Myometrial cell (primary cell): ENCODE measurements at places on chromosomes 1 and 21. TPM values are rescaled to one million over a fixed set of nuclear protein-coding genes. Genes with fewer than 3 reads are reported as not detected.

Gene SLFNL1
- under 0.01 TPM in 1 of 2 replicates, not detected in the other for total RNA-seq

Gene FOXJ3
- total RNA-seq, result 13.0 and 18.3 TPM in 2 replicates

Gene TMEM125
- total RNA-seq, result not detected in 2 replicates

Gene CCDC181
- total RNA-seq, result 0.86 and 1.1 TPM in 2 replicates

Gene FBLIM1
- 80.5 and 94.0 TPM in 2 replicates for total RNA-seq

Gene LDLRAD1
- not detected in 2 replicates for total RNA-seq

Gene GPR25
- not detected in 2 replicates for total RNA-seq

Gene S100A7A
- total RNA-seq, result not detected in 2 replicates

Gene GIPC2
- total RNA-seq, result 1.4 TPM in 2 replicates

Gene LCE2B
- total RNA-seq, result not detected in 2 replicates

Gene HMGCS2
- total RNA-seq, result not detected in 2 replicates

Gene GUCA2A
- total RNA-seq, result not detected in 2 replicates

Gene OR2M3
- not detected in 2 replicates for total RNA-seq

Gene EDN2
- not detected in 2 replicates for total RNA-seq

Gene KLF17
- under 0.01 TPM in 1 of 2 replicates, not detected in the other for total RNA-seq

Gene SPATA45
- total RNA-seq, result not detected in 2 replicates

Gene CD1C
- not detected in 2 replicates for total RNA-seq

Gene FCRL2
- not detected in 2 replicates for total RNA-seq

Gene SLC30A2
- not detected in 2 replicates for total RNA-seq

Gene SLAMF7
- not detected in 2 replicates for total RNA-seq

Gene KRTAP13-2
- total RNA-seq, result not detected in 2 replicates

Gene C1QC
- not detected in 2 replicates for total RNA-seq

Gene LUZP1
- total RNA-seq, result 16.1 and 20.8 TPM in 2 replicates

Gene UBASH3A
- not detected in 2 replicates for total RNA-seq

Gene IVL
- total RNA-seq, result not detected in 2 replicates

Gene FAM72A
- 1.7 and 4.1 TPM in 2 replicates for total RNA-seq

Gene TTC39A
- under 0.01 TPM in 1 of 2 replicates, not detected in the other for total RNA-seq

Gene HTR6
- total RNA-seq, result not detected in 2 replicates

Gene TFAP2E
- total RNA-seq, result under 0.01 TPM in 1 of 2 replicates, not detected in the other

Gene MROH7
- not detected in 2 replicates for total RNA-seq

Gene SPRR2G
- not detected in 2 replicates for total RNA-seq

Gene CLK2
- total RNA-seq, result 18.2 and 24.1 TPM in 2 replicates

Gene CTSK
- total RNA-seq, result 74.1 and 82.6 TPM in 2 replicates

Gene LZIC
- total RNA-seq, result 18.8 and 32.3 TPM in 2 replicates

Gene CSF3R
- not detected in 2 replicates for total RNA-seq

Gene KCNA3
- under 0.01 TPM in 1 of 2 replicates, not detected in the other for total RNA-seq

Gene CD1E
- total RNA-seq, result not detected in 2 replicates

Gene GBP7
- total RNA-seq, result not detected in 2 replicates

Gene LORICRIN
- total RNA-seq, result not detected in 2 replicates

Gene LCE3D
- not detected in 2 replicates for total RNA-seq

Gene FAM72D
- total RNA-seq, result 0.86 and 3.2 TPM in 2 replicates

Gene GPR61
- not detected in 2 replicates for total RNA-seq

Gene TLCD4
- under 0.01 TPM in 1 of 2 replicates, not detected in the other for total RNA-seq

Gene LCA5L
- total RNA-seq, result 1.2 and 2.3 TPM in 2 replicates

Gene PRRX1
- 35.8 and 41.2 TPM in 2 replicates for total RNA-seq

Gene PSRC1
- 35.4 and 42.1 TPM in 2 replicates for total RNA-seq

Gene MYBPHL
- total RNA-seq, result not detected in 2 replicates

Gene CELA3A
- not detected in 2 replicates for total RNA-seq

Gene PFDN2
- total RNA-seq, result 36.3 and 83.5 TPM in 2 replicates
